ENCODE measurements at places on chromosomes 1 and 21.
A peak's percentile ranks its signal among the peaks of the same experiment; 100 is the strongest.

DNA sequence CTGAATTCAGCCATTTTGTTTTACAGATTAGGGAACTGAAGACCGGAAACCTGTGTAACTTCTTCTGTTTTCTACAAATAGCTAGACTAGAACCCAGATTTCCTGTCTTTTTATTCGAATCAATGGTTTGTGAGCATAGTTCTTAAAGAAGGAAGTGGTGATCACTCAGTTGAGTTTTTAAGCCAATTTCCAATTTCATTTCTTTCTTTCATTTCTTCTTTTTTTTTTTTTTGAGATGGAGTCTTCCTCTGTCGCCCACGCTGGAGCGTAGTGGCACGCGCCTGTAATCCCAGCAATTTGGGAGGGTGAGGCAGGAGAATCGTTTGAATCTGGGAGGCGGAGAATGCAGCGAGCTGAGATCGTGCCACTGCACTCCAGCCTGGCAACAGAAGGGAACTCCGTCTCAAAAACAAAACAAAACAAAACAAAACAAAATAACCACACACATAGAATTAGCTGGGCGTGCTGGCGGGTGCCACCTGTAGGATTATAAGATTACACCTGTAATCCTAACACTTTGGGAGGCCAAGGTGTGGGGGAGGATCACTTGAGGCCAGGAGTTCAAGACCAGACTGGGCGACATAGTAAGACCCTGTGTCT lies 3.0 kb upstream of the MDM4 start:
- no peak for DNase-seq

- DNase-seq, result no peak
Observed at GRCh38 chr1:237861944-237862343, 28.8 kb downstream of the ZP4 start.

GRCh38 chr1:212490276-212490675 lies 57.6 kb downstream of the NENF start:
- no peak for DNase-seq

- peak; percentile 45 for DNase-seq
Observed at GRCh38 chr1:184425449-184426277, 38.8 kb downstream of the C1orf21 start.

DNA sequence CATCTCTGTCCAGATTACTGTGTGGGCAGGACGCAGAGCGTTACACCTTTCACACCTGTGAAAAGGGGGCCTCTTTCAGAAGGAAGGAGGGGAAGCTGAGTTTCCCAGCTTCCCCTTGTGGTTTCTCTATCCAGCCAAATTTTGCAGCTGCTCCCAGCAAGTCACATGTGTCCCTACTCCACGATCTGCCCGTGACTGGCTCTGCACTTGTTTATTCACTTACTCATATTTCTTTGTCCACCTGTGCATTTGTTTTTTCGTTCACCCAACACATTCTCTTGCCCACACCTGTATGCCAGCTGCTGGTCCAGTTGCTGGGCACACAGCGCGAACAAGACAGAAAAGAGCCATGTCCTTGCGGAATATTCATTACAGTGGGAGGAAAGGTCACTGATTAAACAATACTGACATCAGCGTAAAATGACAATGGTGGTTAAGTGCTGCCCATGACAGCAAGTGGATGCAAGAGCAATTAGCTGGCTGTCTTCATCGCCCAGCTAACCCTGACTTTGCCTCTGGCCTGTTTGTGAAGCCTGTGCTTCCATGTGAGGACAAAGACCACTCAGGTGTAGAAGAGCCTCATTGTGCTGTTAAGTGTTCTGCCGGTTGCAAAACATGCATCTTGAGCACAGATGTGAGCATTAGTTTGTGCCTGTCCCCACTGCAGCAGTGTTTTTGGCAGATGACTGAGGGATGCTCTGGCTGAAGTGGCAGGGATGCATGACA lies 28.6 kb upstream of the NEK2 start:
- DNase-seq, result no peak

GRCh38 chr1:177048314-177049069 lies 116.0 kb downstream of the ASTN1 start:
- no peak for DNase-seq

DNA sequence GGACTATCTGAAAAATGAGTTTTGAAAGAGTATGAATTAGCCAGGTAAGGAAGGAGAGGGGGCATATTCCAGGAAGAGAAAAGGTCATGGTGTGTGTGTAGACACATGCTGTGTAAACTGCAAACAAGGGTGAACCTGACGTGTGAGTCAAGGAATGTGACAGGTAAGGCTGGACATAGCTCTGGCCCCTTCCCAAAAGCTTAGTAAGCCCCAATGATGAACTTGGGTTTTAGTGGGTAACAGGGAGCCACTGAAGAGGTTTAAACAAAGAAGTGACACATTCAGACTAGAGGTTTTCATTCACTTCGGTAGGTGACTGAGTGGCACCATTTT lies 36.7 kb downstream of the EGLN1 start:
- no peak for DNase-seq

GRCh38 chr21:44513389-44514217 lies 26.4 kb downstream of the KRTAP10-1 start:
- DNase-seq, result no peak

DNA sequence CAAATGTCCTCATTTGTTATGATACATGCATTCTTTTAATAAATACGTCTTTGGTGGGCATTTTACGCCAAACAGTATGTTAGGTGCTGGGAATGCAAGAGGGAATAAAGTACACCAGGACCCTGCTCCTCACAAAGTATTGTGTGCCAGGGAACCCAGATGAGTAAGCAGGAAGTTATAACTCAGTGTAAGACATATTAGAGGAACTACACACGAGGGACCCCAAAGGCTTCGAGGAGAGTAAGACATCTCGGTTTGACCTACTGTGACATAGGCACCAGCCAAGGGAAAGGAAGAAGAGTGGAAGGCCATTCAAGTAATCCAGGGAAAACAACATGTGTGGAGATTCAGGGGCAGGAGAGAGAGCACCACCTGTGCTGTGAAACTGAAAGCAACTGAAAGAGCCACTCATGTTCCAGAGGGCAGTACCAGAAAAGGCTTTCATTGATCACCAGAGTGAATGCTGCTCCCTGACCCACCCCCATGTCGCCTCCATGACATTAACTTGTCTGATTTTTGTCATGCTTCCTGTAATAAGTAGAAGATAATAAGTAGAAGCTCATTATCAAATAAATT lies 542.5 kb upstream of the PKN2 start:
- peak; percentile 16 for DNase-seq

DNA sequence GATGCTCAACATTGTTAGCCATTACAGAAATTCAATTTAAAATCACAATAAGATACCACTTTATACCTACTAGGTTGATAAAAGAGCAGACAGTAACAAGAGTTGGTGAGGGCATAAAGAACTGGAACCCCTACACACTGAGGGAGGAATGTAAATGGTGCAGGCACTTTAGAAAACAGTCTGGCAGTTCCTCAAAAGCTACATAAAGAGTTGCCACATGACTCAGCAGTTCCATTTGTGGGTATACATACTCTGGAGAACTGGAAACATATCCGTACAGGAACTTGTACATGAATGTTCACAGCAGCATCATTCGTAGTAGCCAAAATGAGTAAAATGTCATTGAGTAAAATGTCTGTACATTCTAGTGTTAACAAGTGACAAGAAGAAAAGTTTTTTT lies 17.0 kb downstream of the NSL1 start:
- peak; percentile 93 for DNase-seq

- peak; percentile 40 for DNase-seq
Observed at GRCh38 chr1:97243973-97244560, 522.5 kb downstream of the PTBP2 start.

- DNase-seq, result peak; percentile 14
Observed at GRCh38 chr1:119739150-119739549, 27.4 kb downstream of the PHGDH start.

DNA sequence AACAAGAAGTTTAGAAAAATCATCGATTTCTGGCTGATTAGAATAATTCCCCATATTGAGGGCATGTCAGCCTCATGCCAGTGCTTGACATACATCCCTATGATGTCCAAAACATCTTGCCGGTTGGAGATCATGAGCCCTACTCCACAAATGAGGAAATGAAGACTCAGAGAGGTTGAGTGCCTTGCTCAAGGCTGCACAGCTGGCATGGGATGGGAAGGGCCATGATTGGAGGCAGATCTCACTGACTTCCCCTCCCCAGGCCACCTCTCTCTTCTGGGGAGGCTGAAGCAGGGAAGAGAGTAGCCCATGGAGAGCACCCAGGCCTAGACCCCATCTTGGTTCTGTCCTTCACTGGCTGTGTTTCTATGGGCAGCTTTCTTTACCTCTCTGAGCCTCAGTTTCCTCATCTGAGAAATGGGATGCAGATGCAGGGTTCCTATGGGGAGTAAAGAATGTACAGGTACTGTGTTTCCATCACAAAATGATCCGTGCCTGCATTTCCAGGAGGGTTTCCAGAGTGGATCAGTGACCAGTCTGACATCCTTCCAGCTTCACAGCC lies 145.7 kb downstream of the SYF2 start:
- DNase-seq, result no peak

- no peak for DNase-seq
Observed at GRCh38 chr1:39687243-39687642, 4.0 kb downstream of the HPCAL4 start.

DNA sequence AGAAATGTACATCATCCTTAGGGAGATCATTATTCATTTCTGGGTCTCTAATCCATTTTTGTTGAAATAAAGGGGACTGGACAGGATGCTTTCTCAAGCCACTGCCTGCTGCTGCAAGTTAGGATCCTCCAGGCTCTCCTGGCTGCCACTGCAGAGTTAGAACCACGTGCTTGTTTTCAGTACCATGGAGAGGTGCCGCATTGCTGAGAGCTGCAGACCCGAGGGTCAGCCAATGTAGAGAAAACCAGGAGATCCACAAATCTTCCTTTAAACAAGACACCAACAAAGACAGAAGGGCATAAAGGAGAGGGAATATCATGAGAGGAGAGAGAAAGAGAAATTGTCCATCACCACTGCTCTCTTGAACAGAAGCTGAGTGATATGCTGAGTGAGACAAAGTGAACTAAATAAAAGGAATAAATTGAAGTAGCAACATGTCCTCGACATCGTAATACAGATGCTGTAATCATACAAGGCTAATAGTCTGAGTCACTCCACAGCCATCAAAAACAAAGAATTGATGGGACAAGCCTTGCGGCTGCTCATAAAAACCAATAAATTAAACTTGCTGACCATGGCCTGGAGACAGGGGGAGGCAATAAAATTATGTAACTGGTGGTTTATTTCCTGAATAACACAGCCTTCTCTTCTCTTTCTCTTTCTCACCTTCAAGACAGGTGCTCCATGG lies 255.7 kb downstream of the OMA1 start:
- DNase-seq, result peak; percentile 43

- DNase-seq, result no peak
Observed at GRCh38 chr1:169102567-169102966, 3.9 kb upstream of the ATP1B1 start.

- no peak for DNase-seq
Observed at GRCh38 chr1:174914991-174915390, 84.8 kb upstream of the CACYBP start.

- DNase-seq, result no peak
Observed at GRCh38 chr1:241828463-241829021, 19.5 kb upstream of the EXO1 start.

GRCh38 chr1:226148121-226148648 lies 38.4 kb downstream of the ACBD3 start:
- no peak for DNase-seq

DNA sequence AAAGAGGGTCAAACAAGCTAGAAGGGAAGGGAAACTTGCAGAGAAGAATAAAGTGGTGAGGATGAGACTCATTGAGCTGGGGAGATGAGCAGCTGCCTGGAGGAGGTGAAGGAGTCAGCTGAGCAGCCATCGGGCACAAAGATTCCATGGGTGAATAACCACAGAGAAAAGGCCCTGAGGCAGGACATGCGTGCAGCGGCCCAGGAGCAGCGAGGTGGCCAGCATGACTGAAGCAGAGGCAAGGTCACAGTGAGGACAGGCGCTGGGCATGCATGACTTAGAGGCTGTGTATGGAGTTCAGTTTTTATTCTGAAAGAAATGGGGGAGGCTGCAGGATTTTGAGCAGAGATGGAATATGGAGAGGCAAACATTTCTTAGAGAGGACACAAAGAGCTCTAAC lies 24.9 kb downstream of the OLFML2B start:
- DNase-seq, result no peak

DNA sequence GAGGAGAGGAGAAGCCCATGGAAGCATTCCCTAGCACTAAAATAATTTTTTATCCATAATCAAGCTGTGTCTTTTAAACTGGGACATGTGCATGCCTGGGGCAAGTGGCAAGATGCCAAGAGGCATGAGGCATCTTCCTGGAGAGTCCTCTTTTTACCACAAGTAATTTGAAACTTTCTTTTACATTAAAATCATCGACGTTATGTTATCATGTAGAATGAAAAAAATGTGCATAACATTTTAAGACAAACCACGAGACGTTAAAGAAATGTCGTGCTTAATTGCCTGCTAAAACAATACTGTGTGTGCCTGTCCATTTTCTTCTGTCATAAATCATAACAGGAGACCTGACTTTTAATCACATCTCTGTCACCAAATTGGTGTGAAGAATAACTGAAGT lies 1.5 kb downstream of the STYXL2 start:
- DNase-seq, result no peak

- no peak for DNase-seq
Observed at GRCh38 chr1:17682400-17682799, 72.7 kb upstream of the ACTL8 start.

GRCh38 chr21:44844256-44844655 lies 26.4 kb upstream of the SUMO3 start:
- DNase-seq, result no peak

DNA sequence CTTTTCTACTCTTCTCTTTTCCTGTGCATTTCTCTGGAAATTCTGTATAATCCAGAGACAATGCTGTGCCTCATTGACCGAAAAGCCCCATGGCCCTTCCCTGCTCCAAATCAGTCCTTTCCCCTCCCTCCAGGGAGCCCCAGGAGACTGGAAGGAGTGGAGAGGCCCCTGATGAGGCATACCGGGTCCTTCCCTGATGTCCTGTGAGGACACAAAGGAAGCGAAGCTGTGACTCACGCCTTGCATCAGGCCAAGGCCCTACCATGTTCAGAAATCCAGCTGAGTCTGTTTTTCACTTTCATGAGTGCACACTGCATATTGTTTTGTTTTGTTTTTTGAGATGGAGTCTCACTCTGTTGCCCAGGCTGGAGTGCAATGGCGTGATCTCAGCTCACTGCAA lies 38.7 kb upstream of the BECN2 start:
- no peak for DNase-seq

DNA sequence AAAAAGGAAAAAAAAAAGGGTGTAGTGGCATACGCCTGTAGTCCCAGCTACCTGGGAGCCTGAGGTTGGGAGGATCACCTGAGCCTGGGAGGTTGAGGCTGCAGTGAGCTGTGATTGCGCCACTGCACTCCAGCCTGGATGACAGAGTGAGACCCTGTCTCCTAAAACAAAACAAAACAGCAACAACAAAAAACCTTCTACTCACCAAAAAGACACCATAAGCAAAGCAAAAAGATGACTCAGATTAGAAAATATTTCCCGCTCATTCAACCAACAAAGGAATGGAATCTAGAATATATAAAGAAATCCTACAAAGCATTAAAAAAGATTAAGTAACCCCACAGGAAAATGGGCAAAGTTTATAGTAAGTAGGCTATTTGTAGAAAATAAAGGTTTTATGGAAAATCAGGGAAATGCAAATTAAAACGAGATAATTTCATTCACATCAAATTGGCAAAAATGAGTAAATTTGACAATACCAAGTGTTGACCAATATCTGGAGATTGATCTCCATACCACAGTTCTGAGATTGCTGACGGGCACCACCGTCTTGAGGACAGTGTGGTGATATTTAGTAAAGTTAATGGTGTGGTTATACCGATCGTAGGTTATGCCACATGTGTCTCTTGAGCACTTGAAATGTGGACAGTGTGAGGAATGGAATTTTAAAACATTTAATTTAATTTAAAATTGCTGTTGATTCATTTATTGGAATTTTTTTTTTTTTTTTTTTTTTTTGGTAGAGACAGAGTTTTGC lies 54.0 kb downstream of the PIK3CD start:
- no peak for DNase-seq

Measured in OCI-M1 (cell line).